ENCODE measurements at places on chromosomes 2 and 18.
A peak's percentile ranks its signal among the peaks of the same experiment; 100 is the strongest.

- no peak for DNase-seq
Observed at GRCh38 chr2:180949896-180950295, 30.5 kb upstream of the UBE2E3 start.

- no peak for DNase-seq
Observed at GRCh38 chr2:233186851-233187250, 64.6 kb upstream of the ATG16L1 start.

DNA sequence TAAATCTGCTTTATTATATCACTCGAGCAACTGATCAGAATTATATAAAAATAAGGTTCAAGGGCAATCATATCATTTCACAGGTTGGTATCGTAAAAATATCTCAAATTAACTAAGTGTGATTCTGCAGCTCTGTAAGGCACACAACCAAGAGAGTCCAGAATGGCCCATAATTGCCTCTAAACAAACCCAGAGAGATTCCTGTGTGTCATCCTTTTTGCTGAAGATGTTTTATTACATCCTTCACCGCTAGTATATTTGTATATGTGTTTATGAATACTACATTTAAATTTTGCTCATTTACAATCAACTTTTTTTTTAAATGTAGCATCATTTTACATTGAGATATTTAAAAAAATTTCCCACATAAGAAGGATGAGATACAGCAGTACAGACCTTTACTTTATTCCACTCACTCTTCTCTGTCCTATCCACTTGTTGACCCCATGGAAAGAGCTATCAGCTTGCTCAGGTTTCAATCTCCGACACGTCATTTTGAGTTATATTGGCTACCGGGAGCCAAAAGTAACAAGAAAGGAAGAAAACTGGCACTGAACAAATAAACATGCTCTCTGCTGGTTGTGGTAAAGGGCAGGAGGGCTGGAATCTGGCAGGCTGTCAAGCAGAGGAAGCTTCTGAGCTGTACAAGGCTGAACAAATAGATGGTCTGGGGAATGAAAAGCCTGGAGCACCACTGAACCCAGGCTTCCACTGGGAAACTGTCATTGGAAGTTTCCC is 23.1 kb downstream of the PLA2R1 start:
- DNase-seq: no peak

DNA sequence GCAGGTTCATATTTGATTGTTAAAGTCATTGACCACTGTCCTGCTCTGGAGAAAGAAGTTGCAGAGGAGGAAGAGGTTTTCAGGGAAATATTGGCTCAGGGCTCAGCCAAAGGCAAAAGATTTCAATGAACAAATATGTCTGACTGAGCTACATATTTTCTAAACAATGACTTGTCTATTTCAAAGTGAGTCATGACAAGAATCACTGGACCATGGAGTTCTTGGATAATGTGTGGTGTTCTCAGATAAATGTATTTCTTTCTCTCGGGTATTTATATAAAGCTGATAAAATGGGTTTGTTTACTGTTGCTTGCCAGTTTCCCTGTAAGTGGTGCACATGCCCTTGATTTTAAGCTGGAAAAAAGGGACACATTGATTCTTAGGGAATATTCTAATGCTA is 34.3 kb upstream of the RMP24 start:
- DNase-seq: no peak

DNA sequence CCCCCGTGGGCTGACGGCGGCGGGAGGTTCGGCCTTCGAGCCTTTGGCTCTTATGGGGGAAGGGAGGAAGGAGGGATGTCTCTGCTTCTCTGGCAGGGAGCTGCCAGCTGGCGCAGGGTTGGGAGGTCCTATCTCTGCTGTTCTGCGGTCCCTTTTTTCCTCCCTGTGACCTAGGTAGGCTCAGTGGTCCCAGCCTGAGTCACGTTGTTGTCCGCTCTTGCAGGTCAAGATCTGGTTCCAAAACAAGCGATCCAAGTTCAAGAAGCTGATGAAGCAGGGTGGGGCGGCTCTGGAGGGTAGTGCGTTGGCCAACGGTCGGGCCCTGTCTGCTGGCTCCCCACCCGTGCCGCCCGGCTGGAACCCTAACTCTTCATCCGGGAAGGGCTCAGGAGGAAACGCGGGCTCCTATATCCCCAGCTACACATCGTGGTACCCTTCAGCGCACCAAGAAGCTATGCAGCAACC is 2.5 kb downstream of the DLX1 start:
- no peak for DNase-seq

DNA sequence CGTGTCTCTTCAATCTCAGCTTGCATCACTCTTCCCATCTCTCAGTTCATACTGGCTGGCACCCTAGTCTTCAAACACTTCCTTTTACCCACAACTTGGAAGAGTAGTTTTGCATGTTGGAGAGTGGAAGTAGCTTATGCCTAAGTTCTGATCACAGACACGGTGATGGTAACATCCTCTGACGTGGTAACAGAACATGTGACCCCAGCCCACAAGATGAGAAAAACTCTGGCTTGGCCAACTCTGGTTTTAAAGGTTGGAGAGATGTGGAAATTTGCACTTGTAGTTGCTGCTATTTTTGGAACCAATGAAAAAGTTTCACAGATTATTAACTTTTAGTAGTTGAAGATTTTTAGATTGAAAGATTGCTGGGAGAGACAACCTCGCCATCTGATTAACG is 155.4 kb upstream of the SLC35G4 start:
- no peak for DNase-seq

- DNase-seq: no peak
Observed at GRCh38 chr2:937530-937929, 13.1 kb upstream of the SNTG2 start.

DNA sequence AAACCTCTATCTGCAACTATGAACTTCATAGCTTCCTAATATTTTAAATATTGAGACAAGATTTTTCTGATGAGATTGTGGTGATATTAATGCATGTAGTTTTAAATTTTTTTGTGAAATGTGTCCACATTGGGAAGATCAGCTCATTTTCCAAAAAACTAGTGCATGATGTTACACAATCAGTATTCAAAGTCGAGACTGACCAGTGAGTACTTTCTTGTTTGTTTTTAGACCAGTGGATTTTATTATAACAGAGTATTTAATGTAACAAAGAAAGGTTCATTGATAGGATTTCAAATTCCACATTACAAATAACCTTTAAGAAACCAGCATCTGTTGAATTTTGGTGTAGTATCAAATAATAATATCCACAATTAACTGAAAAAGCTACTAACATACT is 99.3 kb downstream of the TTC27 start:
- DNase-seq: no peak

DNA sequence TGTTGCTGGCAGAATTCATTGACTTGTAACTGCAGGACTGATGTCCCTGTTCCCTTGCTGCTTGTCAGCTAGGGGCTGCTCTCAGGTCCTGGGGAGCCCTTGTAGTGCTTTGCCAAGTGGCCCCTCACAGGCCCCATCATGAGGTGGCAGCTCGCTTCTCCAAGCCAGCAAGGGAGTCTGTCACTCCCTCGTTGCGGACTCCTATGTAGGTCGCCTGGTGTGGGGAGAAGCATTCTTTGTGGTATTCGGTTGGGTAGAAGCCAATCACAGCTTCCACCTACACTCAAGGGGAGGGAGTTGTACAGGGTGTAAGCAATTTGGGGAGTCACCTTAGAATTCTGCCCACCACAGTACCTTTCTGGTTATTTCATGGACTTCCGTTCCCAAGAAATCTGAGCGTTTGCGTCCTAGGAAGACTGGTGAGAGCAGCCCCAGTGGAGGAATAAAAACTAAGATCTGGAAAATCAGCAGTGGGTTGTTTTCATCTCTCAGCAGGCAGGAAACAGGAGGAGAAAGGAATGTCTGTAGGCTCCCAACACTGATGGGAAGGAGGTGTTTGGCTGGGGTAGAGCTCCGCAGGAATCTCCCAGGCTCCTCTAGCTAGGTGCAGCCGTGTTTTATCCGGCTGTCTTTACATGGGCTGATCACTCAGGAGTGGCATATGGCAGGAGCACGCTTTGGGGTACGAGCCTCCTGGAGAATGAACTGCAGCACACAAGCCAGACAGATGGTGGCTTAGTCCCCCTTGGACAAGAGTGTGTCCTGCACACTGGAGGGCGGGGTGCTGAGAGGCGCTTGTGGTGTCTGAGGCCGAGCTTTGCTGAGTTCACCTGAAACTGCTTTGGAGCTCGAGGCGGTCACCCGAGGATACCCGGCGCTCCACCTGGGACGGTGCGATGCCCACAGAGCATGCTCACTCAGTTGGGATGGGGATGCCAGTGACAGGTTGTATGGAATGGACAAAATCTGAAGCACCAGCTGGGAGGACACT is 58.3 kb downstream of the LDLRAD4 start:
- peak; percentile 48 for DNase-seq

DNA sequence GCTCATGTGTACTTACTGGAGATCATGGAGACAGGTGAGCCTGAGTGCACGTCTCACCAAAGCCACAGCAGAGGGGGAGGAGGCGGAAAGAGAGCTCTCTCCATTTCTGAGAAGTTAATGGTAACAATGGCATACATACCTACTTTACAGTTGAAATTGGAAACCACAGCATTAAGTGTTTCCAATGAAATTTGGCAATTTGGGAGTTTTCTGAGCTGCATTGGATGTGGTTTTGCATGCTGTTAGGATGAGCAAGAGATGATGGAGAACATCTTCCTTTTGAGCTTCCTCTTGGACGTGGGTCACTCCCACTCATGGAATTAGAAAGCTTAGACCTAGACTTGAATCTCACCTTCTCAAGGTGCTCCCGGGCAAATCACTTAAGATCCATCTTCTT is 25.5 kb upstream of the IL37 start:
- no peak for DNase-seq

DNA sequence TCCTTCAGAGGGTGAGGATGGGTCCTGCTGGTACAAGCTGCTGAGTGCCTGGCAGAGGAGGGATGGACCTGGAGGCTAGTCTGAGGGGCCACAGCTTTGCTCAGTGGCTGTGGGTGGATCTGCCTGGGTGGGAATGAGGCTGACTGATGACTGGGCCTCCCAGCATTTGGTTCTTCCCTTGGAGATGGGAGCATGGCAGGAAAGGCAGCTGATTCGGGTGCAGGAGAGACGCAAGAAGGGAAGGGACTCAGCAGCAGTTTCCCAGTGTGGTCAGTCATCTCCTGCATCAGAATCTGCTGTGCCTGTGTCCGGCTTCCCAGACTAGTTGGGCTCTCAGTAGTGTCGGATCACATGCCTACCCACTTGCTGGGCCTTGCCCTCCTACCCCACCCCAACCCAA is 7.3 kb downstream of the WIPF1 start:
- DNase-seq: no peak

DNA sequence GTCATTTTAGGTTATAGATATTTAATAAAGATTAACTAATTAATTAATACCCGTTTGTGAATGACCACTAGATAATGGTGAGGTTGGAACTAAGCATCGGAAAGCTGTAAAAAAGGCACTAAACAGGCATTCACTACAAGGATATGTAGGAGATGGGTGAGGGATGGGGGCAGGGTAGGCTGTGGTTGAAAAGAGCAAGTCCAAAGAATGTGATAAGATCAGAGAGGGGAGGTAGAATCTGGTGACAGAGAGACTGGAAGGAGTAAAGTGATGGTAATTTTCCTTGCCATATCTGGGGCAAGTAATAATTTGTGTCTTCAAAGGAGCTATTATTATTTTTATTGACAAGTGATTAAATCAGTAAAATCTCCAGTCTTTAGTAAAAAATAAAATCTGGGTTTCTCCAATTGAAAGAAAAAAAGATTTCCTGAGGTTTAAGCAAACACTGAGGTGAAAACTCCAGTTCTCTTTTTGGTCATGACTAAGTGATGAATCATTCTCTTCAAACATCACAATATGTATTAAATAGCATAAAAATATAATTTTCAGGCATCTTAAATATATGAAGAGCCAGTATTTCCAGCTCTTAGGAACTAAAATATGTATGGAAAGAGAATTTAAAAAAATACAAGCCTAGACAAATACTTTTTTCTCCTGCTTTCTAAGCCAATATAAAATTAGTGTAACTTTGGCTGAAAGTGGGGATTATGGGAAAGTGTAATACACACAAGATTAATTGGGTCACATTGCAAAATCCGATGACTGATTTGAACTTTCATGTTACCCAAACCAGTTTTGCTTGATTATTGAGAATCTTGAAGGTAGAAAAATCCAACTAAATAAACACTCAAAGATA is 259.1 kb upstream of the RBMS1 start:
- DNase-seq: no peak

DNA sequence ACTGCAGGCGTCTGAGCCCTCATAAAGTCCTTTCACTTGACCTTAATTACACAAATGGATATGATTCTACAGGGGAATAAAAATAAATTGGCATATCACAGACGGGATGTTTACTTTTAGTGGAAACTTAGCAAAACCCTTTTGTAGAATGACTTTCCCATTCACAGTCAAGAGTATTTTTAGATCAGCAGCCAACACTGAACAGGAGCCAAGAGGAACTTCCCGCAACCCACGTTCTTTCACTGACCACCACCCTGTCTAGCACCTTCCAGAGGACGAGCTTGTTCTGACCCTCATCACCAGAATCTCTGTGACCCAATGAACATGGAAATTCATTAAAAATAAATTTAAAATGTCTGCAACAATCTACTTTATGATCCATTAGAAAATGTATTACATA is 119.0 kb upstream of the SNTG2 start:
- no peak for DNase-seq

All from activated naive CD4-positive, alpha-beta T cell treated with Interleukin-2 at 50 U/mL for 16 hours (primary cell).